RCC 7860 (cell line): ENCODE measurements at places on chromosomes 7 and 10.
A peak's percentile ranks its signal among the peaks of the same experiment; 100 is the strongest.

DNA sequence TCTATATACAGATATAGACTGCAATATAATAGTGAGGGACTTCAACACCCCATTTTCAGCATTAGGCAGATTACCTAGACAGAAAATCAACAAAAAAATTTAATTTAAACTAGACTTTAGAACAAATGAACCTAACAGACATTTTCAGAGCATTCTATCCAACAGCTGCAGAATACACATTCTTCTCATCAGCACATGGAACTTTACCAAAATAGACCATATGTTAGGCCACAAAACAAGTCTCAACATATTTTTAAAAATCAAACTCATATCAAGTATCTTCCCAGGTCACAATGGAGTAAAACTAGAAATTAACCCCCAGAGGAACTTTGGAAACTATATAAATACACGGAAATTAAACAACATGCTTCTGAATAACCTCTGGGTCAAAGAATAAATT is 169.6 kb downstream of the MTERF1 start:
- no peak for DNase-seq

DNA sequence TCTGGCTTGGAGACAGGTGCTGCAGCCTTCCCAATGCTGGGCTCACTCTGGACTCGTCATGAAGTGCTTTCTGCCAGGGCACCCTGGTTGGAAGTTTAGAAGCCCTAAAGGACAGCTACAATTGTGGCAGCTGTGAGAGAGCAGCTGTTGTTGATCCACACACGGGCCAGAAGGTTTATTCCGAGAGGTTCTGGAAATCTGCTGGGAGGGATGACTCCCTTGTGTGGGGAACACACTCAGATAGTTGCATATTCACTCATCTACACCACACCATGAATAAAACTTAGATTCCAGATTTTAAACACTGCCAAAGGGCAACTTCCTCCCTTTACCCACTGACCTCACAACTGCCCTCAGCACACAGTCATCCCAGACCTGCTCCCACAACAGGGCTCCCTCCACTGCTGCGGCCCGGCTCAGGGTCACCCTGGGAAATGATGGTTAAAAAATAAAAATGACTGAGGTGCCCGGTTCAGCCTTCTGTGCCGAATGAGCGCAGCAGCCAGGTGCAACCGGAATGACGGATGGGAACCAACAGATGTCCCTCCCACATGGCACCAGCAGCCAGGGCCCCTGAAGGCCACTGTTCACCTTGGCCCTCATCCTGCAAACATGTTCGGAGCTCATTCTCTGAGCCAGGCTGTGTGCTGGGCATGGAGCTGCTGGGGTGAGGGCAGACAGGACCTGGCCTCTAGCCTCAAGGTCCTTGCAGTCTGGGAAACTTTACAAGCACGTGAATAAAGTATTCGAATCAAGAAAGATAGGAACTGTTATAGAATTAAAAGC is 40.2 kb downstream of the ASB13 start:
- DNase-seq, result no peak

- DNase-seq, result peak; percentile 46
These were observed 277.5 kb downstream of the PLXNA4 start for GRCh38 chr7:132298790-132299189.

DNA sequence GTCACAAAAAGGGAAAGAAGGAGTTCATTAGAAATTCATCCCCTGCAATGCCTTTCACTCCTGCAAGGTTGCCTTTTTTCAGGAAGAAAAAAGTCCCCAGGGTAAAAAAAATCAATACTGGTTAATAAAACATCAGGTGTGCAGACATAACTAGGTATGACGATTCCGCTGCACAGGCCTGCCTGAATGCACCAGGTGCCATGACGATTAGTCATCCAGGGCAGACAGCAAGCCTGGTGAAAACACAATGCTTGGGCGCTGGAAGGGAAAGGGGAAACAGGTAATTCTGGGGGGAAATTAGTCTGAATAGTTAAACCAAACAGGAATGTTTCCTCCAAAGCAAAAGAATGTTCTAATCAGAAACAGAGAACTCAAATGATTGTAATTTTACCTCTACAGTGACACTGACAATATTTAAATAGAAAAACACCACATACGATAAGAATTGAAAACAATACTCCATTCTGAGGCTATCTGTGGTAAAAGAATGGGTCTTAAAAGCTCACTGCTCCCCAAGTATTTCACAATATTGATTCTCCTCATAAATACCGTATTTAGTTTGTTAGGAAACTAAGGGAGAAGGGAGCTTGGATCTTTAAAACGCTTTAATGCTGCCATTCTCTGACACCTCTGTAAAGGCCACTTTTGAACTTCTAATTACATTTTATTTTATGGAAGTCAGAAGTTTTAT is 45.2 kb downstream of the VPS41 start:
- no peak for DNase-seq
